Glutamatergic neuron (in vitro differentiated cells): ENCODE measurements at places on chromosomes 12 and 14. TPM values are rescaled to one million over a fixed set of nuclear protein-coding genes. Genes with fewer than 3 reads are reported as not detected.

The HHIPL1 gene
- 0.47 TPM for total RNA-seq

GRCh38 chr14:99908653-99909250, 115.5 kb downstream of the EML1 start:
- H3K27ac ChIP-seq: no peak overlapping the region
- H3K36me3 ChIP-seq: peaks cover 24% of the 10 kb centered on the region
- H3K4me1 ChIP-seq: peaks cover 6% of the 10 kb centered on the region
- H3K4me3 ChIP-seq: no peak overlapping the region

GRCh38 chr12:64687816-64688215, 71.4 kb downstream of the GNS start:
- H3K4me3 ChIP-seq: no peak overlapping the region
- H3K27ac ChIP-seq: no peak overlapping the region
- no peaks in the 10 kb centered on the region for H3K36me3 ChIP-seq
- peaks cover 36% of the 10 kb centered on the region for H3K4me1 ChIP-seq
- H3K27me3 ChIP-seq: peaks cover 2% of the 10 kb centered on the region
- no peak for DNase-seq

GRCh38 chr14:90514015-90514398, 117.2 kb downstream of the CALM1 start:
- peaks cover 17% of the 10 kb centered on the region for H3K4me1 ChIP-seq
- no peaks in the 10 kb centered on the region for H3K36me3 ChIP-seq
- H3K27ac ChIP-seq: no peak overlapping the region
- H3K27me3 ChIP-seq: peaks cover 6% of the 10 kb centered on the region

GRCh38 chr12:78571953-78572352, 292.6 kb upstream of the SYT1 start:
- H3K36me3 ChIP-seq: peaks cover 4% of the 10 kb centered on the region
- DNase-seq: no peak
- no peak overlapping the region for H3K4me3 ChIP-seq
- no peaks in the 10 kb centered on the region for H3K4me1 ChIP-seq
- H3K27ac ChIP-seq: no peak overlapping the region
- peaks cover 2% of the 10 kb centered on the region for H3K27me3 ChIP-seq

The SLC16A7 gene
- total RNA-seq: 11.2 TPM

The TAS2R19 gene
- 7.9 TPM for total RNA-seq

DNA sequence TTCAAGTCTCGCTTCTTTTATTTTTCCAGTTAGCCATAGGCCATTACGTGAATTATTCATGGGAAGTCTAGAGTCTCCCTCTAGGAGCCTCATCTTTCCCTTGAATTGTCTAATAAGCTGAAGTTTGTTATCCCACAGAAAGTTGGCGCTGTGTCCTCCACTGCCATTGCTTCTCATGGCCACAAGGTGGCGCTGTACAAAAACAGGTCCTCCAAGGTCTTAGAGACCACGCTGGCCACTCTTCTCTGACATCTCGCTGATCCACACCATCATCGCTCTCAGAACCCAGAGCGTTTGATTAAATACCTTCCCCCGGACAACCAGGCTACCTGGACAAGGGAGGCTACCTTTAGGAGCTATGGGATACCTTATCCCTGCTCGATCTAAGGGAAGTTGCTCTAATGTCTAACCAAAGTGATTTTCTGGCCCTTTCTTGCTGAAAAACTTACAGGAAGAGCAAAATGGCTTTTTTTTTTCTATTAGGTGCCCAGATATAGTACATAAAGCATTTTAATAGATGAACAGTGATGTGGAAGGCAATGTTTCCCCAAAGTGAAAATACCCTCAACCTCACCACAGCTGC, 110.0 kb downstream of the CCDC60 start:
- DNase-seq: peak; percentile 75
- H3K36me3 ChIP-seq: peaks cover 5% of the 10 kb centered on the region
- H3K27me3 ChIP-seq: no peaks in the 10 kb centered on the region
- peak overlapping the region; percentile 46 for H3K4me3 ChIP-seq

GRCh38 chr12:120100630-120101029, 15.9 kb downstream of the RAB35 start:
- no peaks in the 10 kb centered on the region for H3K36me3 ChIP-seq
- no peak overlapping the region for H3K4me3 ChIP-seq
- H3K27me3 ChIP-seq: peaks cover 5% of the 10 kb centered on the region
- DNase-seq: no peak
- H3K4me1 ChIP-seq: peaks cover 13% of the 10 kb centered on the region
- no peak overlapping the region for H3K27ac ChIP-seq

- no peak overlapping the region for H3K4me3 ChIP-seq
- peaks cover 5% of the 10 kb centered on the region for H3K4me1 ChIP-seq
- no peak overlapping the region for H3K27ac ChIP-seq
- peaks cover 6% of the 10 kb centered on the region for H3K36me3 ChIP-seq
Measured at GRCh38 chr14:51855234-51855633, 5.2 kb upstream of the GNG2 start.

The SLC4A8 gene
- total RNA-seq: 80.0 TPM

The REM2 gene
- total RNA-seq: 73.2 TPM

The RNASE7 gene
- total RNA-seq: not detected

GRCh38 chr14:37778135-37778943, 182.9 kb downstream of the TTC6 start:
- H3K27me3 ChIP-seq: peaks cover 4% of the 10 kb centered on the region
- DNase-seq: no peak
- H3K36me3 ChIP-seq: no peaks in the 10 kb centered on the region

GRCh38 chr12:84607170-84607819, 305.3 kb downstream of the SLC6A15 start:
- no peak overlapping the region for H3K4me3 ChIP-seq
- DNase-seq: no peak
- no peaks in the 10 kb centered on the region for H3K36me3 ChIP-seq
- no peaks in the 10 kb centered on the region for H3K4me1 ChIP-seq

DNA sequence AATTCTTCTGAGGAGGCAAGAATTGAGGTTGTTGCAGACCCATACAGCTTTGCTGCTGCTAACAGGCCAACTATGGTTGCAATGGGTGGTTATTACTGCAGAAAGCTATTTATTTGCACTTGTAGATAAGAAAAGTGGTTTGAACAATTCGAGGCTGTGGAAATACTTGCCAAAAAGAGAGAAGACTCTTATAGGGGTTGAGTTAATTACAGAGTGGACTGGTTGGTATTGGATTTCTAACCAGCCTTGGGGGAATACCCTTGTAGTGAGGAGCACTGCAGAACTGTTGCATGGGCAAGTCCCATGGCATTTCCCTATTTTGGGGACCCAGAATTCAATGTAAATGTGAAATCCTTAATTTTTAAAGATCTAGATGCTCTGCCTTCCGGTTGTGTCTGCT, 120.5 kb downstream of the KCNMB4 start:
- H3K36me3 ChIP-seq: no peaks in the 10 kb centered on the region
- no peaks in the 10 kb centered on the region for H3K27me3 ChIP-seq
- H3K4me3 ChIP-seq: no peak overlapping the region
- no peak overlapping the region for H3K27ac ChIP-seq
- no peak for DNase-seq

The NGB gene
- 0.22 TPM for total RNA-seq

- no peak overlapping the region for H3K4me3 ChIP-seq
- no peak overlapping the region for H3K27ac ChIP-seq
- peaks cover under 1% of the 10 kb centered on the region for H3K4me1 ChIP-seq
- DNase-seq: no peak
- no peaks in the 10 kb centered on the region for H3K36me3 ChIP-seq
Measured at GRCh38 chr14:89903340-89903952, 51.1 kb downstream of the EFCAB11 start.

- no peak overlapping the region for H3K4me3 ChIP-seq
- H3K27me3 ChIP-seq: peaks cover 2% of the 10 kb centered on the region
- no peak for DNase-seq
Measured at GRCh38 chr14:68408680-68409079, 384.2 kb downstream of the ZFP36L1 start.

The FAM186B gene
- total RNA-seq: not detected

- no peak overlapping the region for H3K27ac ChIP-seq
- no peaks in the 10 kb centered on the region for H3K4me1 ChIP-seq
- H3K27me3 ChIP-seq: peaks cover 3% of the 10 kb centered on the region
- DNase-seq: no peak
Measured at GRCh38 chr14:106277503-106277902, 751.1 kb downstream of the TMEM121 start.

The TAS2R50 gene
- total RNA-seq: 1.3 TPM

DNA sequence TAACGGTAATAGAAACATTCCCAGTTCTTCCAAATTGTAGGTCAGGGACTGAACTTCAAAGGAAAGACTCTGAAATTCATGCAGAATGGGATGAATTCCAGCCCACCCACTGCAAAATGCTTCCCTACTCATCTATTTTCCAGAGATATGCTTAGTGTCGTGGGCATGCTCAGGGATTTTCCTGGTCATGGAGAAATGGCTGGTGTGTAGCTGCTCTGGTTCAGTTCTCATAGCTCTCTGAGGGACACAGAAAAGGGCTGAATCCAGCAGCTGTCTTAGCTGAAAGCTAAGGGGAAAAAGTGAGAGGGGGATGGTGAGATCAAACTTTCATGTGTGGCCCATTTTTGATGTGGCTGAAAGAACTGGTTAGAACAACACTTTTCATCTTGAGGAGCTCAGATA, 72.9 kb upstream of the KRAS start:
- no peak overlapping the region for H3K4me3 ChIP-seq
- no peaks in the 10 kb centered on the region for H3K4me1 ChIP-seq
- H3K27me3 ChIP-seq: no peaks in the 10 kb centered on the region
- H3K27ac ChIP-seq: no peak overlapping the region

GRCh38 chr12:99009654-99010296, 364.7 kb downstream of the APAF1 start:
- H3K4me3 ChIP-seq: no peak overlapping the region
- H3K27ac ChIP-seq: no peak overlapping the region
- H3K27me3 ChIP-seq: no peaks in the 10 kb centered on the region

The AQP2 gene
- total RNA-seq: not detected

DNA sequence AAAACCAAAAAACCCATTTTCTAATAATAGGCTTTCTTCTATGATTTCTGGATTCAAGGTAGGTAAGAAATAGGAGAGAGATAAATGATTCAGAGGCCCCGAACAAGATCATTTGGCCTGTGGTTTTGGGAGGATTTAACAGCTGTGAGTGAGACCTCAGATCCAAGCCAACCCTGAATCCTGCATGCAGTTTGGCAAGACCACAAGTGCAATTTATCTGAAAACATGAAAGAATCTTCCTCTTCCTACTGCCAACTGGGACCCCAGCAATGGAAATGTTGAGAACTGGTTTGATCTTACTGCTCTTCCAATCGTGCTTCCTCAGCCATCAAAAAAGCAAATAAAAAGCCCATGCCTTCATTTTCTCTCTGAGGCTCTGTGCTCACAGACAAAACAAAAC, 519.7 kb upstream of the TBX3 start:
- DNase-seq: no peak
- H3K4me3 ChIP-seq: no peak overlapping the region
- no peaks in the 10 kb centered on the region for H3K4me1 ChIP-seq
- H3K27me3 ChIP-seq: no peaks in the 10 kb centered on the region

DNA sequence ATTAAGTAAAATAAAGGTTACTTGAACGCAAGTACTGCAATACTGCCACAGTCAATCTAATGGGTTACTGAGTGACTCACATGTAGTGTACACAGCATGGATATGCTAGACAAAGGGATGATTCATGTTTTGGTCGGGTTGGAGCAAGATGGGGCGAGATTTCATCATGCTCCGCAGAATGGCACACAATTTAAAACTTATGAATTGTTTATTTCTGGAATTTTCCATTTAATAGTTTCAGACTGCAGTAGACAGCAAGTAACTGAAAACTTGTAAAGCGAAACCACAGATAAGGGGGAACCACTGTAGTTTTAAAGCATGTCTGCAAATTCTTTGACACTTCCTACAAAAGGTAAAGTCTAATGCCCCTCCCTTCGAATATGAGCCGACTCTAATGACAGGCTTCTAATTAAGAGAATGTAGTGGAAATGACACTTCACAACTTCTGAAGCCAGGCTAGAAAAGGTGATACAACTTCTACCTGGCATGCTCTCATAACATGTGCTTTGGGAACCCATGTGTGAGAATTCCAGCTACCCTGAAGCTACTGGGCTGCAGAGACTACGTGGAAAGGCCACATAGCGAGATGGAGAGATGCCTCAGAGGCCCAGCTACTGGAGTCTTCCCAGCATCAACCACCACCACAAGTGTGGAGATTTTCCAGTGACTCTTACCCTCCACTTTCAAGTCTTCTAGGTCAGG, 13.9 kb upstream of the TCP11L2 start:
- H3K4me3 ChIP-seq: no peak overlapping the region
- H3K36me3 ChIP-seq: no peaks in the 10 kb centered on the region
- no peak overlapping the region for H3K27ac ChIP-seq
- H3K27me3 ChIP-seq: peaks cover 4% of the 10 kb centered on the region
- DNase-seq: no peak
